ENCODE measurements at places on chromosomes 11 and 22. TPM values are rescaled to one million over a fixed set of nuclear protein-coding genes. Genes with fewer than 3 reads are reported as not detected.

Gene PYGM
- 2.8 TPM for total RNA-seq

Gene CNIH2
- 1.3 TPM for total RNA-seq

DNA sequence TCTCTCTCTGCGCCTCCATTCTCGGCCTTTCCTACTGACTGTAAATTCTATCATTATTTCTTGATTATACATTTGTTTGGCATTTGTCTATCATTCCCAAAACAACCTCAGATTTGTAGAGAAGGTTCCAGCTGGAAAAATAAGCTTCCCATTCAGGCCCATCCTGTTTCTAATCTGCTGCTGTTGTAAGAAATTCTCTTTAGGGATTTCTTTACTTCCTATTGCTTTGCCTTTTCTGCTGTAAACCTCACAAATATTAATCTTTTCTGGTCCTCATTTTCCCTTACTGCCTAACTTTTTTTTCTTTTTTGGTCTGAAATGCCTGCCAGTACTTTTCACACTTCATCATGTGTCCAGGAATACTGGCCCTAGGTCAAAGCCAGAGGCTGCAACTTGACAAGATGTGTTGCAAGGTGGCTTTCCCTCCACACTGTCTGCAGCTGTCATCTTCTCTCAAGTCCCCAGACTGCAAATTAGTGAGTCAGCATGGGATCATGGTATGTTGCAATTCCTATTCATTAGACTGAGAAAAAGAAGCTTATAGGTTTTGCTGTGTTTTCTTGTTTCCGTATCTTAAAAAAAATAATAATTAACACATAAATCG, 858.7 kb upstream of the CHORDC1 start:
- no peak for DNase-seq

Gene CCDC116
- 0.89 TPM for total RNA-seq

DNA sequence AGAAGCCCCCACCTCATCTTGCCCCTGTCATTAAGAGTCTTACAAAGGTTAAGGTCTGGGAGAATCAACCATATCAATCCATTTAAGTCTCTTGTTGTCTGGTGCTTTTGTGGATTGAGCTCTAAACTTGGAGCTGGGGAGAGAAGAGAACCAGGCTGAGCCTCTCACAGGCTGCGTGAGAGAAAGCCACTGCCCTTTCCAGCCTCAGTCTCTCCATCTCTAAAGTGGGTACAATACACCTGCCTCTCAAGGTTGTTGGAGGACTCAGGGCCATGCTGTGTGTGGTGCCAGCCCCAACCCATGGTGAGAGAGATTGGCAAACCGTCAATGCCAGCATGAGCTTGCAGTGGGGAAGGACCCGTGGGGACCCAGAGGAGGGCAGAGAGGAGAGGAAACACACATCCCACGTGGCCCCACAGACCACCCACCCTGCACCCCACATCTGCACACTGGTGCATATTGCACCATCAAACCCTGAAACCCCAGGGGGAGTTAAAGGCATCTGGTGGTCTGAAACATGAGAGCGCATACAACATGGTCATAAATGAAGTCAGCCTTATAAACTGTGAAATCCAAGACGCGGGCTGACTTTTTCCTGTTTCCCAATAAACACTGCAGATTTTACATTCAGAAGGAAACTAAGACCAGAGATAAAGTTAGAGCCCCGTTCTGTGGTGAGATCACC, 27.5 kb upstream of the FBLN1 start:
- DNase-seq = no peak

DNA sequence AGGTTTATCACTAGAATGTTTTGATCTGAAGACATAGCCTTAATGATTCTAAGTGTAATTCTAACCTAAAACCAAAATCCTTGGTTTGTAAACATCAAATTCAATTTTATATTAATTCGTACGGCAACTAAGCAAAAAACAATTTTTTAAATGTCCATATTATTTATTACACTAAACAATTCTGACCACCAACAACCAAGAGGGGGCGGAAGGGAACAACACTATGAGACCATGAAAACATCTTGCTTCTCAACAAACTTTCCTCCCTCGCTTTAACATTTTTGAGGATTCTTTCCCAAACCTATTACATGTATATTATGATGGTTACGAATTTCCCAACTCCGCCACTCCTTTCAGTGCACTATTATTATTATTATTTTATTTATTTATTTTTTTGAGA, 6.5 kb upstream of the UCP2 start:
- peak; percentile 48 for DNase-seq

- no peak for DNase-seq
Observed at GRCh38 chr11:96741068-96741467, 351.3 kb downstream of the JRKL start.

DNA sequence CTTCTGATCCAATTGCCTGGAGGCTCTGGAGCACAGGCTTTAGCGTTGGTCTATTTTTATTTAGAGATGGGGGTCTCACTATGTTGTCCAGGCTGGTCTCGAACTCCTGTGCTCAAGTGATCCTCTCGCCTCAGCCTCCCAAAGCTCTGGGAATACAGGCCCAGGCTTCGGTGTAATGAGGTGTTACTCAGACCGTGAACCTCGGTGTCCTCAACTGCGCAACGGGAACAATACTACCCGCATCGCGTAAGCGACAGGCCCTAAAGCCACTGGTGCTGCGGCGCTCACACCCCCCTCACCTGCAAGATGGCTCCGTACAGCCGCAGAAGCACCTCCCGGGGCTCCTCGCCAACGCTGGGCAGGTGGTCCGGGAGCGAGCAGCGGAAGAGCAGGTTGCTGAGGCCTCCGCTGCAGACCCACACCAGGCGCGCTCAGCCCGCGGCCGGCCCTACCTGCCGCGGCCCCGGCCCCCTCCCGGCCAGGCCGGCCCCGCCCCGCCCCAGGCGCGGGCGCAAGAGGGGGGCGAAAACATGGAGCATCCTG, 628 bp downstream of the CHKB start:
- DNase-seq = no peak

Gene ANKK1
- total RNA-seq = 0.19 TPM

Data from mucosa of descending colon (tissue), 3 donors.